Activated CD4-positive, alpha-beta memory T cell treated with anti-CD3 and anti-CD28 coated beads, Interleukin-2, amount 10 ng/mL, durations not matched to agents 7 days and 5 days (primary cell): ENCODE measurements at places on chromosomes 6 and 20. TPM values are rescaled to one million over a fixed set of nuclear protein-coding genes. Genes with fewer than 3 reads are reported as not detected.

HTR1E gene
- total RNA-seq: not detected

GRCh38 chr20:4507288-4507719 is 214.4 kb upstream of the PRND start:
- DNase-seq: no peak
- peaks cover 19% of the 10 kb centered on the region for H3K27me3 ChIP-seq
- no peaks in the 10 kb centered on the region for H3K4me1 ChIP-seq
- H3K27ac ChIP-seq: no peak overlapping the region
- H3K36me3 ChIP-seq: no peaks in the 10 kb centered on the region

GRCh38 chr6:136566851-136567250 is 16.6 kb upstream of the MAP7 start:
- no peak overlapping the region for H3K4me3 ChIP-seq
- no peak overlapping the region for H3K27ac ChIP-seq
- no peaks in the 10 kb centered on the region for H3K27me3 ChIP-seq

- no peak overlapping the region for H3K27ac ChIP-seq
- no peaks in the 10 kb centered on the region for H3K4me1 ChIP-seq
- no peaks in the 10 kb centered on the region for H3K36me3 ChIP-seq
- no peak for DNase-seq
These were observed 126.8 kb upstream of the THBS2 start for GRCh38 chr6:169380493-169380892.

- DNase-seq: peak; percentile 47
- H3K27me3 ChIP-seq: no peaks in the 10 kb centered on the region
- H3K36me3 ChIP-seq: peaks cover 19% of the 10 kb centered on the region
- peaks cover 55% of the 10 kb centered on the region for H3K4me1 ChIP-seq
- H3K4me3 ChIP-seq: no peak overlapping the region
These were observed 2.8 kb upstream of the PHF20 start for GRCh38 chr20:35768731-35769664.

UBD gene
- 0.38 TPM for total RNA-seq

DNA sequence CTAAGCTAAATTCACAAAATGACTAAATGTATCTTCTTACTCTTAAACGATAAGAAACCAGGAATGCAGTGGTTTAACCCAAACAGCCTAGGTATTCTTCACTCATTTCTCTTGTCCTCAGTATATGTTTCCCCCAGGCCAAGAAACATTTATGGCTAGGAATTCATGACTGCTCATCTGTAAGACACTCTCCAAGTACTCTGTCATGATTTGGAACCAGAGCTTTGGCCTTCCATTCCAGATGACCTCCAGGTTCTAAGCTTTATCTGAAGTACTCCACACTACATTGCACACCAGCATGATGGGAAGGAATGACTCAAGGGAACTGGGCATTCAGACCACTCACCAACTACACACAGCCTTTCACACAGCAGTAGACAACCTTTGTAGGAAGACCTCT is 29.3 kb downstream of the NT5E start:
- no peak for DNase-seq
- H3K4me3 ChIP-seq: no peak overlapping the region
- peaks cover 8% of the 10 kb centered on the region for H3K4me1 ChIP-seq

DNA sequence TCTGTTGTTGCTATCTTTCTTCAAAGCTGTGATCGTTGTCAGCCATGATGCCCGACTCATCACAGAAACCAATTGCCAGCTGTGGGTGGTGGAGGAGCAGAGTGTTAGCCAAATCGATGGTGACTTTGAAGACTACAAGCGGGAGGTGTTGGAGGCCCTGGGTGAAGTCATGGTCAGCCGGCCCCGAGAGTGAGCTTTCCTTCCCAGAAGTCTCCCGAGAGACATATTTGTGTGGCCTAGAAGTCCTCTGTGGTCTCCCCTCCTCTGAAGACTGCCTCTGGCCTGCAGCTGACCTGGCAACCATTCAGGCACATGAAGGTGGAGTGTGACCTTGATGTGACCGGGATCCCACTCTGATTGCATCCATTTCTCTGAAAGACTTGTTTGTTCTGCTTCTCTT is 19.3 kb downstream of the ABCF1 start:
- H3K4me3 ChIP-seq: no peak overlapping the region
- peaks cover 71% of the 10 kb centered on the region for H3K36me3 ChIP-seq
- H3K27me3 ChIP-seq: no peaks in the 10 kb centered on the region
- peaks cover 3% of the 10 kb centered on the region for H3K4me1 ChIP-seq
- no peak overlapping the region for H3K27ac ChIP-seq
